GM23338 (cell line): ENCODE measurements at places on chromosomes 7 and 10. TPM values are rescaled to one million over a fixed set of nuclear protein-coding genes. Genes with fewer than 3 reads are reported as not detected.
A peak's percentile ranks its signal among the peaks of the same experiment; 100 is the strongest.

DNA sequence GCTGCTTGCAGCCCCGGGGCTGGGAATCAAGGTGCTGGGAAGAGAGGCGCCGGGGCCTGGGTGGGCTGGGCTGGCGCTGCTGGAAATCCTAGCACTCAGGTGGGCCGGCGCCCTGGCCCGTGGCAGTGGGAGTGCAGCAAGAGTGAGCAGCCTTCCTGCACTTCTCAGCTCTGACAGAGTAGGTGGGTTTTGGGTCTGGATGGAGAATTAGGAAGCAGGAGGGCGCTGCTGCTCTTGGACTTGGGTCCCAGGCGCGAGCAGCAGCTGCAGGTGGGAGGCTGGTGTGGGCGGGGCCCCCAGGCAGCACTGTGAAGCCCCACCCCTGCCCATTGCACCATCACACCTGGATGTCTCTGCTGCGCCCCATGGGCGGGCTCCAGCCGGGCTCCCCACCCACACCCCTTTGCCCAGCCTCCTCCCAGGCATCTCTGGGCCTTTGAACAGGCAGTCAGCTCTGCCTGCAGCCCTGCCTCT lies 6.0 kb downstream of the BRI3 start:
- DNase-seq: peak; percentile 84

- DNase-seq: no peak
Observed at GRCh38 chr7:48426331-48426965, 255.2 kb downstream of the ABCA13 start.

DNA sequence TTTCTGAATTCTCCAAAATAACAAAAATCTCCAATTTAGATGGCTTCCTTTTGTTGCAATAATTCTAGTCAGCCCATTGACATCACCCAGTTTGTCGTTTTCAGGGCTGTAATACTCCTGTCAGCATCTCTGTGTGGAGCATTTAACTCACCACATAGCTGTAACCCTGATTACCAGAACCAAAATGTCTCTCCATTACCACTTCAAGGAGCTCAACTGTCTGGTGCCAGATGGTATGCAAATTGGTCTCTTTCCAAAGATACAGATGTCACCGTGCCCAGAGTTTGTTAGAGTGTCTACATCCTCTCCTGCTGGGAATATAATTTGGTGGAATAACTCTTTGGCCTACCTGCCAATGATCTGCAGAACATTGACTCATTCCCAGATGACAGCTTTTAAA lies 350.3 kb upstream of the POT1 start:
- peak; percentile 6 for DNase-seq

DNA sequence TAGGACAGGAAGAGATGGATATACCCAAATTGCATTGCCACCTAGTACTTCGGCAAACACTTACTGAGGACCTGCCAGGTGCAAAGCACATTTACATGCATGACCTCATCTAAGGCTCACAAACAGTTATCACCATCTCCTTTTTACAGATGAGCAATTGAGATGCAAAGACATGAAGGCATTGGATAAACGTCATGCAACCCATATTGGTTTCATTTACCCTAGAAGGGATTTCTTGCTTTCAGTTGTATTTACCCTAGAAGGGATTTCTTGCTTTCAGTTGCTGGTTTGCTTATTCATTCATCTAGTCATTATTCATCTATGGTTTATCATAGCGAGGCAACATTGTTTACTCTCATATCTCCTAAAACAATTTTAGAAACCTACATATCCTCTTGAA lies 52.2 kb downstream of the STEAP1B start:
- DNase-seq: no peak

DNA sequence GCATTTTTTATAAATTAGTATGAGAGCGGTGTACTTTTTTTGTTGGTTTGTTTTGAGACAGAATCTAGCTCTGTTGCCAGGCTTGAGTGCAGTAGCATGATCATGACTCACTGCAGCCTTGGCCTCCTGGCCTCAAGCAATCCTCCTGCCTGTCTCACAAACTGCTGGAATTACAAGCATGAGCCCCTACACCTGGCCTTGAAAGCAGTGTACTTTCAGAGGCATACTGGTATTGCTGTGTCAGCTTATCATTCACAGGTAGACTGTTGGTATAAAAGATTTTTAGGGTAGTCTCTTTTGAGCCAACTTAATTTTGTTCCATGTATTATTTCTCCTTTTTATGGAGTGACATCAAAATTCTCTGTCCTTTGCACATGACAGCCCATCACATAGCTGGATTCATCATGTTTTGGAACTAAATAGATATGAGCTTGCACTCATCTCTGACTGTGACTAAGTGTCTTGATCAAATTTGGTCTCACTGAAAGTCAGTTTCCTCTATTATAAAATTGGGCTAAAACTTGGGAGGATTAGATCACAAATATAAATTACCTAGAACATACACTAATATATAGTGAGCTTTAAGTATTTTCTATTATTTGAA lies 12.4 kb downstream of the GNAT3 start:
- DNase-seq: peak; percentile 48

The CALHM1 gene
- 0.93 TPM in 1 of 2 replicates, not detected in the other for total RNA-seq
